Esophagus muscularis mucosa (tissue), 4 donors: ENCODE measurements at places on chromosomes 16 and 17. TPM values are rescaled to one million over a fixed set of nuclear protein-coding genes. Genes with fewer than 3 reads are reported as not detected.

DNA sequence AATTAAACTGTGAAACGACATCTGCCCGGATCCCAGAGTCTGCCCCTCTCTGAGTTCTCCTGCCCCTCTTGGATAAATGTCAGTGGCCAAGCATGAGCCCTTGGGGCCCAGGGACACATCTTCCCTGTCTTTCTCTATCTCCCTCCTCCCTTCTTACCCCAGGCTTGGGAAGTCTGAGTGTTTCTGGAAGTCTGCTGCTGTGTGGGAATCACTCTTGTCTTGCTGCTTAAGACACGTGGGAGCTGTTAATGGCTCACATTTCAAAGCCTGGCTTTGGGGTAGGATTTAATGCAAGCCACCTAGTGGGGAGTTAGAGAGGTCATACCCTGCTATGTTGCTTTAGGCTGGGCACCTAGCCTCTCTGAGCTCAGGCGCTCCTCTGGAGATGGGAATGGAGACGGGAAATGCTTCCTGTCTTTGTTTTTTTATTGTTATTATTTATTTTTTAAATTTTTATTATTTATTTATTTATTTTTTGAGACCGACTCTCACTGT is 218.5 kb upstream of the CIBAR2 start:
- H3K27ac ChIP-seq = no peak overlapping the region
- no peak overlapping the region for H3K4me3 ChIP-seq
- H3K4me1 ChIP-seq = peaks cover 50% of the 10 kb centered on the region
- no peaks in the 10 kb centered on the region for H3K36me3 ChIP-seq

Gene SPATA20
- 61.5 TPM for total RNA-seq

Gene FOXF1
- total RNA-seq = 94.5 TPM

DNA sequence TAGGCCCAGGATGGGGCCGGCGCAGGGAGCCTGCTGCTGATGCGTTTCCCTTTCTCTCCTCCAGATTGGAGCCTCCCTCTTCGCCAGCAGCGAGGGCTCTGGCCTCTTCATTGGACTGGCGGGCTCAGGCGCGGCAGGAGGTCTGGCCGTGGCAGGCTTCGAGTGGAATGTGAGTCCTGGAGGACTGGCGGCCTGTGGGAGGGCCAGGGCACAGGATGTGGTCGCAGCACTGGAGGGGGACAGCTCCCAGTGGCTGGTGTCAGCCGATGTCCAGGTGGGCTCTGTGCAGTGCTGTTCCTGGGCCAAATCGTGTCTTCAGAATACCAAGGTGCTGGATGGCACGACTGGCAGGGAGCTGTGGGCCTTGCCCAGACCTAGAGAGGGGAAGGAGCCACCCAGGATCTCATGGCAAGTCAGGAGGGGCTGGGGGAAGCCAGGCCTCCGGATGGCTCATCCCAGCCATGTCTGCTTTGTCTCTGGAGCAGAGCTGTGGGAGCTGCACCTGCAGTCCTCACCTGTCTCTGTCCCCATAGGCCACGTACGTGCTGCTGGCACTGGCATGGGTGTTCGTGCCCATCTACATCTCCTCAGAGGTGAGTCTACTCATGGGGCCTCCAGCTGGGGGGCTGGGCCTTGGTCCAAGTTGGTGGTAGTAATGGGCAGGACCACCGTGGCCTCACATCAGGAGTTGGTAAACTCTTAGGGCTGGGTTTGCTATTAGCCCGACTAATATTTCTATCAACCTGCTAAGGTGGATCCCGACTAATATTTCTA is 7.3 kb downstream of the SLC5A10 start:
- peaks cover 15% of the 10 kb centered on the region for H3K4me1 ChIP-seq
- no peak overlapping the region for H3K27ac ChIP-seq
- no peaks in the 10 kb centered on the region for H3K36me3 ChIP-seq
- H3K4me3 ChIP-seq = no peak overlapping the region
- H3K27me3 ChIP-seq = no peaks in the 10 kb centered on the region

GRCh38 chr17:27525836-27526603 is 69.8 kb downstream of the KSR1 start:
- H3K36me3 ChIP-seq = no peaks in the 10 kb centered on the region
- H3K4me1 ChIP-seq = peaks cover 49% of the 10 kb centered on the region
- peak overlapping the region; percentile 4 for H3K27ac ChIP-seq
- no peak overlapping the region for H3K4me3 ChIP-seq
- no peaks in the 10 kb centered on the region for H3K27me3 ChIP-seq

Gene GP2
- not detected for total RNA-seq

Gene TNP2
- not detected for total RNA-seq

- no peak overlapping the region for H3K4me3 ChIP-seq
- H3K4me1 ChIP-seq = peaks cover 13% of the 10 kb centered on the region
- DNase-seq = no peak
- H3K36me3 ChIP-seq = no peaks in the 10 kb centered on the region
- H3K27me3 ChIP-seq = no peaks in the 10 kb centered on the region
Measured at GRCh38 chr17:80504686-80505413, 28.4 kb upstream of the NPTX1 start.

Gene TMC5
- under 0.01 TPM for total RNA-seq

DNA sequence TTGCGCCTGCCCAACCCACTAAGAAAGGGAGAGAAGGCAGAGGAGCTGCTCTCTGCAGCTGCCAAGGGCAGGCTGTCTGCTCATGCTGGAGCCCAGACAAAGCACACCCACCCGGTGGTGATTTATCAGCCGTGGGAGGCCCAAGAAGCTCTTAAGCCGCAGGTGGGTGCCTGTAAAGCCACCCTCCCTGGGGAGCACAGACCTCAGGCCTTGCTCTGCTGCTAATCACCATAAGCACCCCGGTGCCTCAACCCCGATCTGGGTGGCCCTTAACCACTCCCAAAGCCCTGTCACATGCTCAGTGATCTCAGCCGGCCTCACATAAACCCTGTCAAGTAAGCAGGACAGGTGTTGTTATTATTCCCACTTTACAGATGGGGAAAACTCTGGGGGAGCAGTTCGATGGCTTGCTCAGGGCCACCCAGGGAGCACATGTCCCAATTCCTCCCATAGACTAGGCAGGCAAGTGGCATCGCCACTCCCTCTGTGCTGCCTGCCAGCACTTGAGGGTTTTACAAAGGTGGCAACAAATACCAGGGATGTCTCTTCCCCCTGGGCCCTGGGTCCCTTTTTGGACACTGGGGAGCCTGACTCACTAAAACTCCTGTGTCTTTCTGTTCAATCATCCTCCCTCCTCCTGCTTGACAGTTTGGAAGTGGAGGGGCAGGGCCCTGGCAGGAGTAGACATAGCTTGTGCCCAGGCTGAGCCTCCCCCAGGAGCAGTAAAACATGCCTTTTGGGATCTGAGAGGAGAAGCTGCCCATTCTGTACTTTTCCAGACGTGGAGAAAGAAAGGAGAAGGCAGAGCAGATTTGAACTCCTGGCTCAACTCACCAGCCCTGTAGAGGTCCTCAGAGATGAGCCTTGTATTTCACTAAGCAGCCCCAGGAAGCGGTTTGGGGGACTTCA is 299.3 kb downstream of the SOX9 start:
- DNase-seq = no peak
- peaks cover 19% of the 10 kb centered on the region for H3K4me1 ChIP-seq
- H3K4me3 ChIP-seq = no peak overlapping the region
- no peaks in the 10 kb centered on the region for H3K36me3 ChIP-seq
- H3K27me3 ChIP-seq = no peaks in the 10 kb centered on the region
